ENCODE measurements at places on chromosomes 4 and X.
A peak's percentile ranks its signal among the peaks of the same experiment; 100 is the strongest.

GRCh38 chrX:6227453-6227835 lies 1.2 kb downstream of the NLGN4X start:
- DNase-seq = no peak

GRCh38 chr4:20478412-20478811 lies 221.8 kb upstream of the PACRGL start:
- no peak for DNase-seq

DNA sequence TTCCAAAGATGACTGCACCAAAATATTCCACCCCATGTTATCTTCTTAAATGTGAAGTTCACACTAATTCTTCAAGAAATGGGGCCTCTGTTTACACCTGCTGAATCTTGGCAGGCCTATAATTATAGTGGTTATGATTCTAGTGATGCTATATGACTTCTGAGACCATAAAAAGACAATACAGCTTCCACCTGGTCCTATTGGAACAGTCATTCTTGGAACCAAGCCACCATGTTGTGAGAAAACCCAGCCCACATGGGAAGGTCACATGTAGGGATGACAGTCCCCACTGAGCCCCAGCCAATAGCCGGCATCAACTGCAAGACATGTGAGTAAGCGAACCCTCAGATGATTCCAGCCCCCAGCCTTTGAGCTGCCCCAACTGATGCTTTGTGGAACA lies 587.5 kb downstream of the MID1IP1 start:
- no peak for DNase-seq

GRCh38 chrX:100645106-100645505 lies 1.1 kb downstream of the SRPX2 start:
- peak; percentile 92 for DNase-seq
